Uterus (tissue), 4 donors: ENCODE measurements at places on chromosomes 13 and 19. TPM values are rescaled to one million over a fixed set of nuclear protein-coding genes. Genes with fewer than 3 reads are reported as not detected.

SHFL gene
- 79.2 TPM for total RNA-seq

ZSCAN5B gene
- not detected for total RNA-seq

NCLN gene
- 29.7 TPM for total RNA-seq

APOC1 gene
- total RNA-seq: 3.0 TPM

ELF1 gene
- 81.8 TPM for total RNA-seq

CEACAM4 gene
- total RNA-seq: not detected

PRX gene
- total RNA-seq: 3.3 TPM

KCNN4 gene
- total RNA-seq: 0.77 TPM

RDH8 gene
- not detected for total RNA-seq

ZNF835 gene
- 1.5 TPM for total RNA-seq

OLFM4 gene
- not detected for total RNA-seq

ZNF681 gene
- total RNA-seq: 7.3 TPM

DCLK1 gene
- total RNA-seq: 4.4 TPM

ZNF135 gene
- total RNA-seq: 12.6 TPM

ANKLE1 gene
- not detected for total RNA-seq

LYPD3 gene
- not detected for total RNA-seq

CADM4 gene
- total RNA-seq: 2.1 TPM

GPC6 gene
- total RNA-seq: 9.7 TPM

YJU2 gene
- total RNA-seq: 20.7 TPM

C19orf38 gene
- not detected for total RNA-seq

ZNF90 gene
- total RNA-seq: 9.8 TPM

PGLYRP1 gene
- total RNA-seq: not detected

RPS16 gene
- 50.5 TPM for total RNA-seq

ZNF569 gene
- 16.1 TPM for total RNA-seq

CILP2 gene
- total RNA-seq: not detected

ZNF415 gene
- 10.0 TPM for total RNA-seq

SEMA6B gene
- 7.2 TPM for total RNA-seq

PLK5 gene
- not detected for total RNA-seq

LGALS14 gene
- total RNA-seq: not detected

FUT1 gene
- total RNA-seq: 1.5 TPM

RAB3A gene
- 0.69 TPM for total RNA-seq

OR7A5 gene
- total RNA-seq: not detected

ELSPBP1 gene
- not detected for total RNA-seq

C19orf67 gene
- not detected for total RNA-seq

CEACAM16 gene
- not detected for total RNA-seq

CERS1 gene
- not detected for total RNA-seq

CDC42EP5 gene
- total RNA-seq: 26.4 TPM

MTRF1 gene
- total RNA-seq: 16.4 TPM

ZNF304 gene
- 4.1 TPM for total RNA-seq

ZNF528 gene
- total RNA-seq: 80.7 TPM

ICAM4 gene
- not detected for total RNA-seq

PIAS4 gene
- total RNA-seq: 28.4 TPM

GIPC1 gene
- total RNA-seq: 70.0 TPM

MRPL57 gene
- 60.0 TPM for total RNA-seq

SYNGR4 gene
- total RNA-seq: not detected

PSG11 gene
- not detected for total RNA-seq

GSX1 gene
- not detected for total RNA-seq

ZNF625 gene
- 4.4 TPM for total RNA-seq

KLK13 gene
- total RNA-seq: not detected

CD209 gene
- total RNA-seq: 14.4 TPM

CBARP gene
- 1.0 TPM for total RNA-seq

GNG7 gene
- 3.1 TPM for total RNA-seq

LIM2 gene
- total RNA-seq: not detected

JSRP1 gene
- not detected for total RNA-seq
